SK-N-SH (cell line): ENCODE measurements at places on chromosomes 5 and 9. TPM values are rescaled to one million over a fixed set of nuclear protein-coding genes. Genes with fewer than 3 reads are reported as not detected.
A peak's percentile ranks its signal among the peaks of the same experiment; 100 is the strongest.

GRCh38 chr9:137606734-137607138 lies 1.2 kb downstream of the ARRDC1 start:
- DNase-seq, result no peak
- H3K27me3 ChIP-seq, result no peaks in the 10 kb centered on the region
- no peak overlapping the region for H3K27ac ChIP-seq
- peaks cover 18% of the 10 kb centered on the region; the same call in 1 of the 2 replicates for H3K4me1 ChIP-seq
- peak overlapping the region; percentile 71 for H3K4me3 ChIP-seq

MCIDAS gene
- not detected in 2 replicates for polyA plus RNA-seq

NR5A1 gene
- not detected in 2 replicates for polyA plus RNA-seq

IDNK gene
- 4.2 and 4.9 TPM in 2 replicates for polyA plus RNA-seq

- no peak for DNase-seq
- no peak overlapping the region for H3K4me3 ChIP-seq
- peaks cover 3% of the 10 kb centered on the region for H3K36me3 ChIP-seq
- peaks cover 5% of the 10 kb centered on the region; the same call in 1 of the 2 replicates for H3K4me1 ChIP-seq
Measured at GRCh38 chr5:56129288-56129687, 103.8 kb downstream of the ANKRD55 start.

CDKN2A gene
- polyA plus RNA-seq, result 34.1 and 41.4 TPM in 2 replicates
